ENCODE measurements at places on chromosomes 1 and 21. TPM values are rescaled to one million over a fixed set of nuclear protein-coding genes. Genes with fewer than 3 reads are reported as not detected.

Gene KIAA0040
- 7.1 TPM for total RNA-seq

Gene F11R
- 36.2 TPM for total RNA-seq

Gene CHRM3
- 1.2 TPM for total RNA-seq

Gene HDAC1
- 98.9 TPM for total RNA-seq

Gene LEFTY2
- total RNA-seq: 22.5 TPM

Gene CHI3L1
- total RNA-seq: 70.5 TPM

Gene UMODL1
- 2.2 TPM for total RNA-seq

Gene ENSA
- total RNA-seq: 152 TPM

Gene IL6R
- total RNA-seq: 12.2 TPM

Gene CACYBP
- total RNA-seq: 58.4 TPM

Gene PALMD
- total RNA-seq: 23.8 TPM

Gene DYNLT5
- 11.4 TPM for total RNA-seq

Gene CRYBG2
- total RNA-seq: not detected

Gene IRF6
- total RNA-seq: 3.6 TPM

Gene YOD1
- 8.4 TPM for total RNA-seq

Gene SERINC2
- 2.0 TPM for total RNA-seq
